ENCODE measurements at places on chromosomes 5 and 9.
A peak's percentile ranks its signal among the peaks of the same experiment; 100 is the strongest.

DNA sequence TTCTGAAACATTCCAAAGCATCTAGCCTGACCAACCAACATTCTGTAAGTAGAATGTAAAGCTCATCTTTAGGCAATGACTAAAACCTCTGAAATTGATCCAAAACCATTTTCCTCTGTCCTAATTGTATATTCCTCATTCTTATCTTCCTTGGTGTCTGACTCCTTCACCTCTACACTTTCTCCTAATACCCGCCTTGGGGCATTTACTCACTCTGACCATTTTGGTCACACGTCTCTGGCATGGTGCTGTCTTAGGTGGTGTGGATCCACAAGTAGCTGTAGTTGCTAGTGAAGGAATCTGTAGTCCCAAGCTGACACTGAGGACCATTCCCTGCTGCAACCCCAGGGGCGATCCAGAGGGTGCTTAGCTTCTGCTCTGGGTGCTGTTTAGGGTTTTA lies 40.8 kb upstream of the LMNB1 start:
- DNase-seq: no peak

GRCh38 chr9:18611971-18612370 lies 138.0 kb downstream of the ADAMTSL1 start:
- no peak for DNase-seq

DNA sequence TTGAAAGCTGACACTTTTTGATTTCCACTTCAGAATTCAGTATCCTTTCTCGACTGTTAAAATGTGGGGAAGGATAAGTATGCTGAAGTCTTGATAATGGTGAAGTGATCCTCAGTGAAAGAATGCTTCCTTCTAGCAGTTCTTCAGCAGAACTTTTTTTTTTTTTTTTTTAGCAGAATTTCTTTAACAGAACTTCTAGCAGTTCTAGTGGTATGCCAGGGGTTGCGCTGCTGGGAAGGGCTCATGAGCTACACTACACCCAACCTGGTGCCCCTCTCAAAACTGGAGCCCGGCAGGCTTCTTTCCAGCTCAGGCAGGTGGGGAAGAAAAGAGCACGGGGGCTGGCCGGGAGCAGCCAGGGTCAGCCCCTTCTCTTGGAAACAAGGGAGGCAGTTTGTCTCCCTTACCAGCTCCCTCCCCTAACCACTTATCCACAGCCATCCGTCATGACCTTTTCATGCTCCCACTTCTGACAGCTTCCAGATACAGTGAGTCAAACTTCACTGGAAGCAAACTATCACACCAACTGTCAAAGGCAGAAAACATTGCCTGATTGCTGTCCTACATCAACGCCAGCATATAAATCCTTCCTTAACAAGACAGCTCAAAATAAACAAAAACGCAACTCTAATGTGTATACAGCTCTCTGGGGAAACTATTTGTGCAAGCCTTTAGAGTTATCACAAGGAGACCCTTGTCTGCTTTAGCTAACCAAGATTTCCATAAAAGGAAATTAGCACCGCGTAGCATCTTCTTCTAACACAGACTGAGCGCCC lies 211.5 kb downstream of the GAPVD1 start:
- no peak for DNase-seq

- no peak for DNase-seq
These were observed 7.6 kb downstream of the ARHGEF37 start for GRCh38 chr5:149588936-149589335.

GRCh38 chr5:170312666-170313065 lies 15.1 kb upstream of the LCP2 start:
- peak; percentile 57 for DNase-seq

GRCh38 chr5:111163000-111163399 lies 61.2 kb upstream of the CAMK4 start:
- DNase-seq: no peak

Measured in CD4-positive, alpha-beta T cell (primary cell).